ENCODE measurements at places on chromosomes 12 and 14.
A peak's percentile ranks its signal among the peaks of the same experiment; 100 is the strongest.

DNA sequence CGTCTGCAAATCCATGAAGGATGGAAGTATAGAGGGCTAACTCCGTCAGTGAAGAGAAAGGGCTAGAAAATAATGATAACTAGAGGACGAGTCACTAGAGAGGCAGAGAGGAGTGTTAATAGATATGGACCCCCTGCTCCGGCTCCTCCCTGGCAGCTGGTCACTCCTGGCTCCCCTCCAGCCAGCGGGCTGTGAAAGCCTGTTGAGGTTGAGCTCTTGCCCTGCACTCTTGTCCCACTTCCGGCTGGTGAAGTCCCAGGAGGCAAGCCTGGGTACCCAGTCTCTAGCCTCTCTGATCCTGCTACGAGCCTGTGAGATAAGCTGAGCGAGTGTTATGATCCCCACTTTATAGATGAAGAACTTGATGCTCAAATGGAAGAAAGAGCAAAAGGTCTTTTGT lies 90.3 kb downstream of the RFX4 start:
- no peak for DNase-seq

DNA sequence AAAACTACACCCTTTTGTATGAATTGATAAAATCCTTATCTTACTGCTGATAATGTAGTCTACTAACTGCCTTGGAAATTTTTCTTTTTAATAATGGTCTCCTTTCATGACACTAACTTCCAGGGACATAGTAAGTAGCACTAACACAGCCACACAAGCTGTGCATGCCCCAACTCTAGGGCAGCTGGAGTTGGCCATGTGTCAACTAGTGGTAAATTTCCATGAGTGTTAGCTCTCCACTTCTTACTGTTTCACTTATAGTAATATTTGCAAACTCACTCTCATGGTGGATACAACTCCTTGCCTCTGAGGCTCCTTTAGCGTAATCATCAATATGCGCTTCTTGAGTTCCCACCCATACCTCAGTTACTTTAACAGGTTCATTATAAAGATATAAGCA lies 38.0 kb downstream of the LGR5 start:
- no peak for DNase-seq

GRCh38 chr12:26666286-26666685 lies 166.7 kb downstream of the ITPR2 start:
- DNase-seq = no peak

DNA sequence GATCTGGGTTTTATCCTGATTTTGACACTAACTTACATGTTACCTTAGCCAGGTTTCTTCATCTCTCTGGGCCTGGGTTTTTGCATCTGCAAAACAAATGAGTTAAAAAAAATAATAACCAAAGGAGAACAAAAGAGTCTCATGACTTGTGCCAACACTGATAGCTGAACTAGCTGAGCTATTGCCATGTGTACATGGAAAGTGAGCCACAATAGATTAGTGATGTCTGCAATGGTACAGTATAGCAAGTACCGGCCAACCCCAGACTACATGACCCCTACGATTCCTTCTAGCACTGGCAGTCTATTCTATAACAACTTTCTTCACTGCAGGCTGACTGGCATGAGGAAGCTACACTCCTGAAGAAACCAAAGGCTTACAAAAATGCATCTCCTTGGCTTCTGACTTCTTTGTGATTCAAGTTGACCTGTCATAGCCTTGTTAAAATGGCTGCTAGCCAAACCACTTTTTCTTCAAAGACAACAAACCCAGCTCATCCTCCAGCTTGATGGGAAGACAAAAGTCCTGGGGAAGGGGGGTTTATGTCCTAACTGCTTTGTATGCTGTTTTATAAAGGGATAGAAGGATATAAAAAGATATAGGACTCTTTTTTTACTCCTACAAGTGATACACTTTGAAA lies 123.7 kb downstream of the DAD1 start:
- no peak for DNase-seq

- no peak for DNase-seq
Observed at GRCh38 chr12:34595749-34596733, 573.7 kb downstream of the ALG10 start.

- DNase-seq = no peak
Observed at GRCh38 chr14:104656014-104656714, 33.3 kb upstream of the INF2 start.

DNA sequence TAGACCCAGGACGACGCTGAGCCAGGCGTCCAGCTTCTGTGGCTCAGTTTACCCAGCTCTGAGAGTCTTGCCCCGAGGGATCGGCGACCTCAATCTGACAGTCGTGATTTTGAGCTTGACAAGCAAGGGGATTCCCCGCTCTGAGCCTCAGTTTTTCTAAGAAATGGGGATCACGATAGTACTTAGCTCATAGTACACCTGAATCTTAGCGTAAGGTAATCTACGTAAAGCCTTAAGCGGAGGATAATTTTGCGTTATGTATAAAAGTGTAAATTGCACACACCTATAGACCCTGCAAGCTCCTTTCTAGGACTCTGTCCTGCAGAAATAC lies 285 bp downstream of the MVK start:
- DNase-seq = no peak

GRCh38 chr14:37170993-37171392 lies 1.4 kb downstream of the SLC25A21 start:
- DNase-seq = no peak

DNA sequence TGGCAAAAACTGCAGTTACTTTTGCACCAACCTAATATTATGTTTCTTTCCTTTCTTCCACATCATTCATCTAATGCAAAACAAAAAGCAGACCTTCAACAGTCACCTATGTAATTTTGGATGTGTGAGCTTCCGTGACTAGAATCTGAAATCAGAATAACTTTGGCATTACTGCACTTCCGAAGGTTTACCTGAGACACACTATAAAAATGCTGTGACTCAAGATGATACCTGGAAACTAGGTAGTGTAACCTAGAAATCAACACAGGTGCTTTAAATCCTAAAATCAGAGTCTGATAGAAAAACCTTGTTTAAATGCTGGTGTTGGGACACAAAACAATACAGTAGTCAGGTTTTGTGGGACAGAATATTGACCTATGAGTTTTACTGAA lies 2.2 kb downstream of the BTBD7 start:
- DNase-seq = no peak

DNA sequence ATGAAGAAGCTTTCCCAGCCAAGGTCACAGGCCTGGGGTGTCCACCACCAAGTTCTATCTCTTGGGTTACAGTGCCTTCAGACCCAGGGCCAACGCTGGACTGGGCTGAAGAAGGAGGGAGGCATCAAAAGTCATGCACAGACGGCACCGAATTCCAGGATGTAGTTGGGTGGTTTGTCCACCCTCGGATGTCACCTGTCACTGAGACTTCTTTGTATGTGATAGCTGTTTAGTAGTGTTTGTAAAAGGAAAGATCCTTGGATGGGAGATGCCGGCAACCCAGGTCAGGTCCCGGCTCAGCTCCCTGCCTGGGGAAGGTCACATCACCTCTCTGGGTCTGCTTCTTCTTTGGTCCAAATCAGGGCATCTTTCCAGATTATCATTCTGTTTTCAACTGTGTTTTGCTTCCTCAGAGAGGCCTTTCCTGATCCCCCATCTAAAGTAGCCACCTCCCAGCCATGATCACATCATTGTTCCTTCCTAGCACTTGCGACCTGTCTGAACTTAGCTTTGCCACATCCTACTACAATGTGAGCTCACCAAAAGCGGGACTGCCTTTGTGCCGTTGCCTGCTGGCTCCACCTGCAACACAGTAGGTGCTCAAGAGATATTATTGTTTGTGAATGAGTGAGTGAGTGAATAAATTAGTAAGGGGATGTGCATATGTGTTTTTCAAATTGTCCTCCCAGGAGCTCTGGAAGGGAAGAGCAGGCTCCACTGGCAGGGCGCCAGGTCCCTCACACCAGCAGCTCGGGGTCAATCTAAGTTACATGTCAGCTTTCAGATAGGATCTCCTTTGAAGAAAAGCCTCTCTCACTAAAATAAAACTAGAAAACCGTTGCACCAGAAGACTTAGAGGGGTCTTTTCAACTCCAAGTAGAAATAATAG lies 2.1 kb downstream of the TSPAN11 start:
- DNase-seq = no peak

GRCh38 chr12:66269757-66270383 lies 32.4 kb upstream of the HELB start:
- peak; percentile 29 for DNase-seq

GRCh38 chr14:65772921-65773574 lies 360.5 kb downstream of the FUT8 start:
- DNase-seq = no peak

- DNase-seq = no peak
Observed at GRCh38 chr14:96502621-96503305, 581 bp downstream of the PAPOLA start.

- DNase-seq = no peak
Observed at GRCh38 chr12:71795901-71796300, 41.2 kb downstream of the RAB21 start.

GRCh38 chr12:110254971-110255540 lies 26.0 kb upstream of the ATP2A2 start:
- no peak for DNase-seq

- no peak for DNase-seq
Observed at GRCh38 chr12:85983601-85984000, 109.5 kb downstream of the NTS start.
